ENCODE measurements at places on chromosomes 13 and 19.

GRCh38 chr13:51776179-51776578 lies 27.8 kb downstream of the DHRS12 start:
- no peak for DNase-seq

DNA sequence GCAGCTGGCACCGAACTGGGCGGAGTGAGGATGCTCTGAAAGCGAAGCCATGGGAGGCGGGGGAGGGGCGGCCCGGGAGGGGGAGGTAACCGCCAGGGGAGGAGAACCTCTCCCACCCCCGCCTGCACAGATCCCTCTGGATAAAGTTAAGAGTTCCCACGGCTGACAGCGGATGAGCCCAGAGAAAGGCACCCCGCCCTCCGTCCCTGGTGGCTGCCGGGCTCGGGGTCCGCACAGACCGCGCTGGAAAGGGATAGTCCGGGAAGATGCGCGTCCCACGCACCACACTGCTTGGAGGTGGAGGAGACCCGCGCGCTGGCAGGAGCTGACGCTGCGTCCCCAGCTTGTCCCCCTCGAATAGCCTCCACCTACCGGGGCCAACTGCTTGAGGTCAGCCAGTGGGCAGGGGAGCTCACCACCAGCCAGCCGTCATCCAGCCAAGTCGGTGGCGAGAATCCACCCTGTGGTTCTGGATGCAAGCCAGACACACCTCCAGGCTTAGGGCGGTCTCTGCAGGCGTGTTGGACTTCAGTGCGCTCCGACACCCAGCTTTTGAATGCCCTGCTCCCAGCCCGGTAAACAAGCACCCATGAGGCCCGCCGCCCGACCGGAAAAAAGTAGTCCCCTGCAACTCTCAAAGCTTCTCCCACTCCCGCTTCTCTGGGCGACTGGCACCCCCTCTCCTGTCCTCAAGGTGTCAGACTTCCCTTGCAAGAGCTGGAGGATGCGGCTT lies at the start of gene TRPC4:
Gene TRPC4, minus strand, starts transcription at position 17 of the 733 bp plus-strand sequence. CDS start 86,439 bp downstream, outside the sequence.
- no peak for DNase-seq

GRCh38 chr13:38348861-38349389 lies 726 bp upstream of the UFM1 start:
- no peak for DNase-seq

DNA sequence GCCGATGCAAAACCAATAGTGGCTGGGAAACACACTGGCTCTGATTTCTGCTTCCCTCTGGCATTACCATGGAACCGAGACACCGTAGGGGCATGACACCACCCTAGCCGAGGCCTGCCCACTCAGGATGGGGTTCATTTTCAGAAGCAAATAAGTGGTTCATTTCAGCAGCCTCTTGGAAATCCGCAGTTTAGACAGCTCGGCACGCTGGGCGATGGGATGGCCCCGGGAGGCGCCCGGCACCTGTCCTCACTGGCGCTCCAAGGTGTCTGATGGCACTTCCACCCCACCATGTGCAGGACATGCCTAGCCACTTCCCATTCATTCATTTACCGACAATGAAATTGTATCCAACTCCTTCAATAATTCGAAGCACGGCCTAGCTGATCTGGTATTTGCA lies 33.8 kb downstream of the KLF2 start:
- DNase-seq, result no peak

DNA sequence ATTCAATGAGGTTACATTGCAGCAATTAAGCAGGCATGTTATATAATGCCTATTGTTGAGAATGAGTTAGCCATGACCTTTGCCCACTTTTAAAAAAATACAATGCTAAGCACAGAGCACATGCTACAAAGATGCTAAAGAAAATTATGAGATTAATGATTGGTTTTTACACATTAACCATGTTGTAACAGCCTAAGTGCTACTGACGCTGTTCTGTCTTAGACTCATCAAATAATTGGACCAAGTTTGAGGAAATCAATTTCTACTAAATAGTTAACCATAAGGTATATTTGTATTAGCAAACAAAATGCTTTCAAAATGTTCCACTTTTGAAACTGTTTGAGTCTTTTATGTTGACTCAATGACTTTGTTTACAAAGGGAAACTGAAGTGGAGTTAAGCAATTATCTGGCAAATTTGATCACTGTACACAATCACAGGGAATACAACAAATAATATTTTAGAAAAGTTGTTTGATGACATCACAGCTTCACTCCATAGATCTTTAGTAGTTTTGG lies 14.3 kb downstream of the MIR17HG start:
- DNase-seq, result no peak

DNA sequence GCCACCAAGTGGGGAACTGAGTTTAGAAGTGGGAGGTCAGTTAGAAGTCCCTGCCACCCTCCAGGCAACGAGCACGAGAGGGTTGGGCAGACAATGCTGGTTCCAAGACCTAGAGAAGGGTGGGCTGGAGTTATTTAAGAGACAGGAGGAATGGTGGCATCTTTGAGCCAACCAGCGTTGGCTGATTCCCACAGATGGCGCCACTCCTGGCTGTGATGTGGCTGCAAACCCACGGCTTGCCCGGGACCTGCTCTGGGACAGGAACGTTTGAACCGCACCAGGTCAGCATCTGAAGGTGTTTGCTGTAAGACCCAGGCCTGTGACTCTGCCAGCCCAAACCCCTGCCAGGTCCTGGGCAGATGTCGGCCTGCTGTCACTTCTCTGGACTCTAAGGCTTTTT lies 42.8 kb downstream of the BICRA start:
- no peak for DNase-seq

GRCh38 chr13:34944751-34945150 lies 2.7 kb downstream of the NBEA start:
- DNase-seq, result no peak

Measured in stimulated activated naive CD4-positive, alpha-beta T cell (primary cell).